ENCODE measurements at places on chromosomes 3 and 15.

DNA sequence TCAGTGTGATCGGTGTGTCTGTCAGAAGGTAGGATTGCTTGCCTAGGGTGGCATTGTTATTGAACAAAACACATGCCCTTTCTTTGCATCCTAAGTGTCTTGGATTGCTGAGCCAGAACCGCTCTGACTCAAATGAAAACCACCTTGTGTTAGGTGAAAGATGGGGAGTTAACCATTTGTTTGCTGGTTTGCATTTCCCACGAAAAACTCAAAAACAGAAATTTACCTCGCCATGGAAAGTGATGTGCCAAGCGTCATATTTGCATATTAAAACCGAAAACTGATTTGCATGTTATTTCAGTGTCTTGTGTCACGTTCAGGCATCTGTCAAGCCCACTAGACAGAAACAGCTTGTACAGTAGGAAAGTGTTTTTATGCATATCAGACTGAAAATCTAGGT lies 474.6 kb upstream of the TPRG1 start:
- DNase-seq: no peak

DNA sequence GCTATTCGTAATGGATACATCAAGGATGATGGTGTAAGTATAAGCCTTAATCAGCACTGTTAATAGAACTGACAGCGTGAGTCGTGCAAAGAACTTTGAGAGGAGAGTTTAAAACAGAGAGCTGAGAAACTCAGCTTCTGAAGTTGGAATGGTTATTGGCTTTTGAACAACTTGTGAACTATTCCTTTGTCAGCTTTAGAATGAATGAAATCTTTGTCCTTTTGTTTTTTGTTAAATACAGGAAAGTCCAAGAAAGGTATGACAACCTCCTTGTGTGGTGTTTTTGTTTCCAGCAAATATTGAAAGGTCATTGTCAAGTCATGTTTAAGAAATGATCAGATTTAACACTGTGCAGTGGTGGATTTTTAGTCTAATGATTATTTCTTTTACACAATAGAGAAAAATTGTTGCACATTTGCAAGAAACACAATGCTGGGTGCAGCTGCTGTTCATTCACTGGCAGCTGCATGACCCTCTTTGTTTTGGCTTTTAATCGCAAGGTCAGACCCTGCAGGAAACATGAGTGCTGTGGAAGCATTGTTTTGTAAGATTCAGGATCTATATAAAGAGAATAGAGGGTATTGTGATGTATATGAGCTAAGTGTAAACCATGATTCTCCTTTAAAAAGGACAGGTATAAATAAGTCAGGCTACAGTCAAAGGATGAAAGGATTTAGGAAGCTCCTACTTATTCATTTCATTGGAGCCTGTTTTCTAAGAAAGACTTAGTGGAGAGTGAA lies 21.7 kb upstream of the ABHD10 start:
- no peak for DNase-seq

GRCh38 chr3:71245971-71246880 lies 337.3 kb downstream of the FOXP1 start:
- no peak for DNase-seq

GRCh38 chr3:89889386-89889785 lies 782.0 kb downstream of the EPHA3 start:
- no peak for DNase-seq

- DNase-seq: no peak
Observed at GRCh38 chr3:126480861-126481260, 5.2 kb upstream of the ZXDC start.

GRCh38 chr3:195850857-195851543 lies 39.3 kb upstream of the MUC4 start:
- DNase-seq: peak; percentile 84

- DNase-seq: no peak
Observed at GRCh38 chr3:117026401-117026800, 316.8 kb downstream of the TUSC7 start.

DNA sequence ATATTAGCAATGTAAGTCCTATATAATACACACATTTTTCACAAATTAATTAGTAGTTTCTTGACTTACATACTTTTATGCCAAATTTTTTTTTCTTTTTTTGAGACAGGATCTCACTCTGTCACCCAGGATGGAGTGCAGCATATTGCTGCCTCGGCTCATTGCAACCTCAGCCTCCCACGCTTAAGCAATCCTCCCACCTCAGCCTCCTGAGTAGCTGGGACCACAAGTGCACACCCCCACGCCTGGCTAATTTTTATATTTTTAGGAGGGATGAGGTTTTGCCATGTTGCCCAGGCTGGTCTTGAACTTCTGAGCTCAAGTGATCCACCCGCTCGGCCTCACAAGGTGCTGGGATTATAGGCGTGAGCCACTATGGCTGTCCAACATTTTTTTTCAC lies 54.6 kb downstream of the RNF111 start:
- DNase-seq: no peak

DNA sequence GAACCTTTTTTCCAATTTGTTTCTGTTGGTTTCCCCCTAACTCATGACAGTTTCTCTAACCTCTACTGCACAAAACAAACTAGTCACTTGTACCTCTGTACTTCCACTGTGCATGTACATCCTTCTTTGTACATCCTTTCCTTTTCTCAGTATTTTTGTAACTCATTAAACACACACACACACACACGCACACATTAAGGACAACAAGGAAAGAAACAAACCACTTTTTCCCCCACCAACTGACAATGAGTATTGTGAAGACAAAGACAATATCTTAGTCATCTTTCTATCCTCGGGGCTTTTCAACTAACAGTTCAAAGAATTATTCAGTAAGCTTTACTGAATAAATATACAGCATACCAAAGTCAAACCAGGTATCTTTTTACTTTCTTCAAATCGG lies 170.5 kb downstream of the VPS13C start:
- no peak for DNase-seq

DNA sequence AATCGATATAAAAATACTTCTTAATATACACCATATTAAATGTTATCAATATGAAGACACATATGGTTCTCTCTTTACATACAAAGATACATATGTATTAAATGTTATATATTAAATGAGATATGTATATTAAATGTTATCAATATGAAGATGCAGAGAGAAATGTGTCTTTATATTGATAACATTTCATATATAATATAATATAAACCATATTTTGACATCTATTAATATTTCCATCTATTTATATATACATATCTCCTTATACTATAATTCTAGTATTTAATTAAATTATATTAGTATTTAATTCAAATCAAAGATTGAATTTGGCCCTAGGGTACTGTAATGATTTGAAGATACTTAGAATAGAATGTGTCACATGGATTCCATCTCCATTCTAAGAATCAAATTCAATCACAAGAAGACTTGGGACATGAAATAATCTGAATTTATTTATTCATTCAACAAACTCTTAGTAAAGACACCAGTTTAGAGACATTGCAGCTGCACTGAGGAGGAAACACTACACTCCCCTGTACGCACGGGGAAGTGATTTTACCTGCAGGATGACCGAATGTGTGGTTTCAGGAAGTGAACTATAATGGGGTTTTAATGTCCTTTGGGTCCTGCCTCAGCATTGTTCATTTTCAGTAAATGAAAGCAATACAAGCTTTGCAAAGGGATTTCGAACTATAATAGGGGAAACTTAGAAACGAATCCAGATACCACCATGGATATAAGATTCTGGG lies 365.1 kb downstream of the MECOM start:
- no peak for DNase-seq

DNA sequence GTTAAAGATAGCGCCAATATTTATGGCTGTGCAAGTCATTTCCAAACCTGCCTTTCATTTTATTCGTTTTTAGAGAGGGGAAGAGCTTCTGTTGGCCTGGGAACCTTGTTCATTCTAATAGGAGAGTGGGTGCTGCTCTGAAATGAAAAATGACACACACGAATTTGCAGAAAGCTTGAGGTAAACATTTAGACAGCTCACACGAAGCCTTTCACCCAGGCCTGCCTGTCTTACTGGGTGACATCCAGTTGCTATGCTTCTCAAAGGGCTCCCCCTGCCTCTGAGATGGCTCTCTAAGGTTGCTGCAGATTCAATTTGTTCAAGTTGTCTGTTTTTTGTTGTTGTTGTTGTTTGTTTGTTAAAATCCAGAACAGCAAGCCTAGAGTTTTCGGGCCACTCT lies 18.2 kb downstream of the PEX5L start:
- DNase-seq: no peak

DNA sequence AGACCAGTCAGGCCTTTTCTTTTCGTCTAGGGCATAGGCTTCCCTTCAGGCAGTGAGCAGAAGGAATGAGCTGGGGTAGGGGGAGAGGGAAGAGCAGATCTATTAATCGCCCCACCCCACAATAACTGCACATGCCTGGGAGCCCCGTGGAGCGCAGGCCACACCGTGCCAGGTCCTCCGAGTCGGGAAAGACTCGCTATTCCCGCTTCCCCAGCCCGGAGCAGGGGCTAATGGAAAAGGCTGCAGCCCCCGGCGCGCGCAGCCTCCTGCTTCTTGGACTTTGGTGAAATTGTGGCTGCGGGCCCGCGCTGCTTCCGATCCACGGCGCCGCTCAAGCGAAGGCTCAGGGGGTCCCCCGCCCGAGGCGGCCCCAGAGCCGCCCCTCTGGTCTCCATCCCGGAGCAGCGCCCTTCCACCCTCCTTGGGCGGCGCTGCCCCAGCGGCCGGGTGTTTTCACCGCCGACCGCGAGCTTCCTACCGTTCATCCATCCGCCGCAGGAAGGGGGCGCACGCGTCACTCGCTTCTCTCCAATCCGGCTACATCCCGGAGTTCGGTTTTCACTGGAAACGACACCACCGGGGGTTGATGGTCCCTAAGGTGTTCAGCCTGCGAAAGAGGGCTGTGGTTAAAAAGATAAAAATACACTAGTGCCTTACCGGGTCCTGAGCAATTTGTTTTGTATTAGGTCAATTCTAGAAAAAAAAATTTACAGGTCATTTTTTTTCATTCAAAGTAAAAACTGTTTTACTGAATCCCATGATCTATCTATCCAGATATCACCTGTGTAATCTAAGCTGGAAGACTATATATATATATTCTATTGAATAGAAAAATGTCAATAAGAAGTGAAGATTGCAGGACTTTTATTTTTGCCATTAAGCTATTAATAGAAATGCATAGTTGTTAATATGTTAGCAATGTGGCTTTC lies 4.4 kb upstream of the SYNM start:
- DNase-seq: peak; percentile 84

- no peak for DNase-seq
Observed at GRCh38 chr15:70672081-70672480, 91.3 kb downstream of the UACA start.

DNA sequence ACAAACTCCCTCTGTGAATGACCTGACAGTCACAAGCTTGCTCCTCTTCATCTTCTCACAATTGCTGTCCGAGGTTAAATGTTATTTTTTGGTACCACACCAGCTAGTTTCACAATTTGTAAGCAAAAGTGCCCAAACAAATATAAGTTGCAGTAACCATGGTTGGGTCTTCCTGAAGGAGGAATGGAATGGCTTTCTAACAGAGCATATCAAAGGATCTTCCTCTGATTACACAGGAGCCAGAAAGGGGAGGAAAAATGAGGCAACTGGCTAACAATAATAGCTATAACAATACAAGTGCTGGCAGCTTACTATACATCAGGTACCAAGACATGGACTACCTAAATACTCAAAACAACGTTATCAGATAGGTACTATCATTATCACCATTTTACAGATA lies 90.4 kb downstream of the WWTR1 start:
- DNase-seq: no peak

GRCh38 chr15:51080286-51080685 lies 14.4 kb downstream of the TNFAIP8L3 start:
- DNase-seq: no peak

- no peak for DNase-seq
Observed at GRCh38 chr3:160078533-160078932, 89.9 kb downstream of the IL12A start.

- DNase-seq: no peak
Observed at GRCh38 chr3:110894574-110894973, 177.0 kb upstream of the NECTIN3 start.

- peak; percentile 96 for DNase-seq
Observed at GRCh38 chr3:52685709-52686691, at the start of the genes GNL3 and PBRM1. GNL3 (plus strand) TSS chr3:52686032; CDS start chr3:52686093, 61 bp downstream. PBRM1 (minus strand) TSS chr3:52685913.

GRCh38 chr3:135514060-135514448 lies 451.5 kb upstream of the PPP2R3A start:
- DNase-seq: no peak

DNA sequence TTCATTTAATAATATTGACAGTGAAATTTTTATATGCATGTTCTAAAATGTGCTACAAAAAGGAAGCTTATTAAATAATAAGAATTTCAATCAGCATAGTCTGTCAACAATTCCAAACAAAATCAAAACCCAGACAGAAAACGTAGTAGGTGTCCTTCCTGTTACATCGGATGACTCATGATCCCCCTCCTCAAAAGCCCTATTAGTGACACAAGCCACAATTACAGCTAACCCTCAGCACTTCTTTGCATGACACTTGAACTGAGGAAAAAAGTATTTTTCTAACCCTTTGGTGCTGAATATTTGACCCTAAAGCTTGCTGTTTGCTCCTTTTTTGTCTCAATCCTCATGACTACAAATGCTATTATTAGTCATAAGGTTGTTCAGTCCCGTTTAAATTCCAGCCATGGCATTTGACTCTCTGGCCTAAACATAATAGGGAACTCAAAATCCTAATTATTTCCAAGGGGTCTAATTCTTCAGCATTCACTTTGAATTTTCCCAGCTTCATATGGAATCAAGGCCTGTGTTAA lies 78.1 kb downstream of the COL8A1 start:
- no peak for DNase-seq

Measured in mucosa of descending colon (tissue), 3 donors.